CD8-positive, alpha-beta memory T cell (primary cell): ENCODE measurements at places on chromosomes 5 and 9. TPM values are rescaled to one million over a fixed set of nuclear protein-coding genes. Genes with fewer than 3 reads are reported as not detected.

SLC6A19 gene
- total RNA-seq = not detected

CCIN gene
- not detected for total RNA-seq

GRCh38 chr5:68476854-68477253 lies 261.3 kb downstream of the PIK3R1 start:
- H3K27ac ChIP-seq = no peak overlapping the region
- no peak for DNase-seq
- H3K27me3 ChIP-seq = no peaks in the 10 kb centered on the region
- H3K4me1 ChIP-seq = no peaks in the 10 kb centered on the region
- H3K36me3 ChIP-seq = no peaks in the 10 kb centered on the region

CTSV gene
- total RNA-seq = 0.28 TPM

DNA sequence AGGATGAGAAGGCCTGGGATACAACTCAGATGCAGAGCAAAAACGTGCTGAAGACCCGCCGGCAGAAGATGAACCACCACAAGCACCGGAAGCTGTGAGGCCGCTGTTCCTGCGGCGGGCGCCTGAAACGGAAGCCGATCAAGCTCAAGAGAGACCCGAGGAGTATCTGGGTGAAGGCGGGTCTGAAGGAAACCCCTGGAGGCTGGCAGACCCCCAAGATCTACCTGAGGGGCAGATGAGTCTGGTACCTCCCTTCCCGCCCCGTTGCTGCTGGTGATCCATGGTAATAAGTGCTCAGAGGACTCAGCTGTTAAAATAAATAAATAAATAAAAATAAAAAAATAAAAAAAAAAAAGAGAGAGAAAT lies 89.3 kb downstream of the BASP1 start:
- H3K4me3 ChIP-seq = no peak overlapping the region
- H3K27ac ChIP-seq = no peak overlapping the region
- no peaks in the 10 kb centered on the region for H3K27me3 ChIP-seq
- DNase-seq = no peak
- no peaks in the 10 kb centered on the region for H3K4me1 ChIP-seq

DNA sequence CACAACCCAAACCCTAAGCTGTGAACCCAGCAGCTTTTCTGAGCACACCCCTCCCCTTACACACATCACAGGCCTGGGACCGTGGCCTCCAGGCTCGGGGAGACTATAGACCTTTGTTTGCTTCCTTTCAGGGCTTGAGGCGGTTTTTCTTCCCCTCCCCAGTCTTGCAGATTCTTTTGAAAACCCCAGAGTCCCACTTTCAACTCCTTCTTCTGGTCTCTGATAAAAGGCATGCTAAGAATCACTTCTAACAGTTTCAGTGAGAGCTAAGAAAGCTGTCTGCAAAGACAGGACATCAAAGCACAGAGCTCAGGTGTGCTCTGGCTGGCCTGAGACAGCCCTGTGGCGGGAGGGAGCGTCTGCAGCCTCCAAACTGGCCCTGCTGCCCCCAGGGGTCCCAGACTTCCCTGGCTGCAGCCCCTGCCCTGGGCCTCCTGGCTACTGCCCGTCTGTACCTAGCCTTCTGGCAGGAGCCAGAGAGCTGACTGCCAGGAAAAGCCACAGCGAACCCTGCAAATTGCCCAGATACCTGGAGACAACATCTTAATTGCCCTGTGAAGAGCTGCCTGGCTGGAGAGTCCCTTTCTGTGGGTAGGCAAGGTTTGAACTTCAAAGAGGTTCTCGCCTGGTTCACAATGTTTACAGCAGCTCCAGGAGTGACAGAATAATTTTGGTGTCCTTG lies 138.9 kb downstream of the GADD45G start:
- peak overlapping the region; percentile 30 for H3K4me3 ChIP-seq
- peak; percentile 62 for DNase-seq
- peaks cover 61% of the 10 kb centered on the region for H3K4me1 ChIP-seq
- H3K27me3 ChIP-seq = no peaks in the 10 kb centered on the region

NACC2 gene
- 9.1 TPM for total RNA-seq

TMEM141 gene
- total RNA-seq = 50.1 TPM

EGR1 gene
- total RNA-seq = 11.8 TPM

CTXN3 gene
- total RNA-seq = not detected

- H3K36me3 ChIP-seq = no peaks in the 10 kb centered on the region
- H3K4me3 ChIP-seq = no peak overlapping the region
- H3K27me3 ChIP-seq = no peaks in the 10 kb centered on the region
- peaks cover 14% of the 10 kb centered on the region for H3K4me1 ChIP-seq
- no peak for DNase-seq
- no peak overlapping the region for H3K27ac ChIP-seq
These were observed 130.9 kb downstream of the CEMIP2 start for GRCh38 chr9:71637375-71637774.

- no peaks in the 10 kb centered on the region for H3K36me3 ChIP-seq
- DNase-seq = no peak
- H3K27me3 ChIP-seq = no peaks in the 10 kb centered on the region
- H3K4me1 ChIP-seq = no peaks in the 10 kb centered on the region
- no peak overlapping the region for H3K27ac ChIP-seq
These were observed 17.9 kb upstream of the POC5 start for GRCh38 chr5:75734913-75735789.

GRCh38 chr5:14270209-14270702 lies 127.1 kb downstream of the TRIO start:
- H3K36me3 ChIP-seq = no peaks in the 10 kb centered on the region
- no peak overlapping the region for H3K4me3 ChIP-seq
- no peaks in the 10 kb centered on the region for H3K27me3 ChIP-seq
- no peaks in the 10 kb centered on the region for H3K4me1 ChIP-seq
- no peak for DNase-seq

- no peaks in the 10 kb centered on the region for H3K27me3 ChIP-seq
- no peak overlapping the region for H3K4me3 ChIP-seq
- no peak overlapping the region for H3K27ac ChIP-seq
- DNase-seq = no peak
- H3K36me3 ChIP-seq = no peaks in the 10 kb centered on the region
- no peaks in the 10 kb centered on the region for H3K4me1 ChIP-seq
These were observed 2.6 kb upstream of the GABRB2 start for GRCh38 chr5:161549106-161549505.

- no peaks in the 10 kb centered on the region for H3K4me1 ChIP-seq
- peaks cover 12% of the 10 kb centered on the region for H3K36me3 ChIP-seq
- H3K27me3 ChIP-seq = no peaks in the 10 kb centered on the region
- no peak overlapping the region for H3K4me3 ChIP-seq
- no peak for DNase-seq
These were observed 58.0 kb downstream of the GRAMD2B start for GRCh38 chr5:126481243-126481642.

DNA sequence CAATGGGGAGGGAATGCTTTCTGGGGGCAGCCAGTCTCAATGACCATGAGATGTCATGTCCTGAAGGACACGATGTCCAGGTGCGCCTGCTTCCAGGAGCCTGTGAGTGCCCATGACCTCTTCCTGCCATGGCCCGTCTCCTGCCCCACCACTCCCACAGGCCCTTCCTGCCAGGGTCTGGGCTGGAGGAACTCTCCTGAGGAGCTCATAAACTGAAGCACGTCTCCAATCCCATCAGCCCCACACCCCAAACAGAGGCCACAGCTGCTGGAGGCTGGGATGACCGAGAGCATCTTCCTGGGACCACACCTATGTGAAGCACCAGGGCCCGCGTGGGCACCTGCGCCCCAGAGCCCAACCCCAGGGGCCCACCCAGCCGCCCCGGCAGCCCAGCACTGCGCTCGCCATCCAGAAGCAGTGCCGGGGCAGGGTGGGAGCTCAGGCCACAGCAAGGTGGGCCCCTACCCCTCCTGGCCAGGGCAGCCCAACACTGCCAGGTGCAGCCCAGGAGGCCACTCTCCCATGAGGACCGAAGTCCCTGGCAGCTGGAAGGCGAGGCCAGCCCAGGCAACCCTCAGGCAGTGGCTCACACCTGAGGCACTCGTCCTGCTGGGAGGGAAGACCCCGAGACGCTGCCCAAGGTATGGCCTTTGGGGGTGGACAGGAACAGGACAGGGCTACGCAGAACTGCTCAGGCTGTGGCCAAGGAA lies 53.9 kb upstream of the UBAC1 start:
- no peak overlapping the region for H3K27ac ChIP-seq
- H3K4me1 ChIP-seq = no peaks in the 10 kb centered on the region
- no peak for DNase-seq
- no peaks in the 10 kb centered on the region for H3K36me3 ChIP-seq
- H3K27me3 ChIP-seq = no peaks in the 10 kb centered on the region

DNA sequence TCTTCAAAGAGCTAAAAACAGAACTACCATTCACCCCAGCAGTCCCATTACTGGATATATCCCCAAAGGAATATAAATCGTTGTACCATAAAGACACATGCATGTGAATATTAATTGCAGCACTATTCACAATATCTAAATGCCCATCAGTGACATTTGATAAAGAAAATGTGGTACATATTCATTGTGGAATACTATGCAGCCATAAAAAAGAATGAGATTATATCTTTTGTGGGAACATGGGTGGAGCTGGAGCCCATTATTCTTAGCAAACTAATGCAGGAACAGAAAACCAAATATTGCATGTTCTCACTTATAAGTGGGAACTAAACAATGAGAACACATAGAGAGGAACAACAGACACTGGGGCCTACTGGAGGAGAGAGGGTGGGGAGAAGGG lies 38.7 kb downstream of the FCHO2 start:
- H3K27me3 ChIP-seq = peaks cover 4% of the 10 kb centered on the region
- no peaks in the 10 kb centered on the region for H3K4me1 ChIP-seq
- H3K36me3 ChIP-seq = no peaks in the 10 kb centered on the region
- no peak overlapping the region for H3K27ac ChIP-seq
- no peak overlapping the region for H3K4me3 ChIP-seq
- DNase-seq = no peak

- no peaks in the 10 kb centered on the region for H3K27me3 ChIP-seq
- no peaks in the 10 kb centered on the region for H3K4me1 ChIP-seq
- H3K4me3 ChIP-seq = no peak overlapping the region
These were observed 42.9 kb downstream of the FOXI1 start for GRCh38 chr5:170148430-170149205.

DNA sequence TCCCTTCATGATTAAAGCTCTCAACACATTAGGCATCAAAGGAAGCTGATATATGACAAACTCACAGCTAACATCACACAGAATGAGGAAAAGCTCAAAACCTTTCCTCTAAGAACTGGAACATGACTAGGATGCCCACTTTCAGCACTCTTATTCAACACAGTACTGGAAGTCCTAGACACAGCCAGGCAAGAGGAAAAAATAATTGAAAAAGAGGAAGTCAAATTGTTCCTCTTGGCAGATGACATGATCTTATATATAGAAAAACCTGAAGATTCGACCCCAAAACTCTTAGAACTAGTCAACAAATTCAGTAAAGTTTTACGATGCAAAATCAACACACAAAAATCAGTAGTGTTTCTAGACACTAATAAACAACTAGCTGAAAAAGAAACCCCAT lies 144.3 kb upstream of the NREP start:
- no peak overlapping the region for H3K4me3 ChIP-seq
- no peak for DNase-seq
- H3K27ac ChIP-seq = no peak overlapping the region
- H3K27me3 ChIP-seq = no peaks in the 10 kb centered on the region
- no peaks in the 10 kb centered on the region for H3K36me3 ChIP-seq

CCNJL gene
- total RNA-seq = not detected

DNA sequence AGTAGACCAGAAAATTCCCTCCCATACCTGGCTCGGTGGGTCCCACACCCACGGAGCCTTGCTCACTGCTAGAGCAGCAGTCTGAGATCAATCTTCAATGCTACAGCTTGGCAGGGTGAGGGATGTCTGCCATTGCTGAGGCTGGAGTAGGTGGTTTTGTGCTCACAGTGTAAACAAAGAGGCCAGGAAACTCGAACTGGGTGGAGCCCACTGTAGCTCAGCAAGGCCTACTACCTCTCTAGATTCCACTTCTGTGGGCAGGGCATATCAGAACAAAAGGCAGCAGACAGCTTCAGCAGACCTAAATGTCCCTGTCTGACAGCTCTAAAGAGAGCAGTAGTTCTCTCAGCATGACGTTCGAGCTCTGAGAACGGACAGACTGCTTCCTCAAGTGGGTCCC lies 5.6 kb upstream of the GZMA start:
- peak overlapping the region; percentile 9 for H3K4me3 ChIP-seq
- no peaks in the 10 kb centered on the region for H3K27me3 ChIP-seq

DNA sequence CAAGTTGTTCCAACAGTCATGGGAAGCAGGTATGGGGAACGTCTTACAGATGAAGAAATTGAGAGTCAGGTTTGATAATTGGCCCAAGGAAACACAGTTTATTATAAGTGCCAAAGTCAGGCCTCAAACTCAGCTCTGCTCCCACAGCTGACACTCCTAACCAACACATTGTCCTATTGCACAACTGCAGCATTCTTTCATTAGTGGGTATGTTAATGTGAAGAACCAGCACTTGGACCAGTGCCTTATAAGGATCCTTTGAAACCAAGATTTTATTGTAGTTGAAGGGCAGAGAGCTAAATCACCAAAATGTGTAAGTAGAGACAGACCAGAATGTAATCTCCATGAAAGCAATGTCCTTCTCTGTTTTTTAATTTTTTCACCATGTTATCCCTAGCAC lies 56.1 kb downstream of the GRIA1 start:
- H3K27ac ChIP-seq = no peak overlapping the region
- no peaks in the 10 kb centered on the region for H3K36me3 ChIP-seq
- H3K27me3 ChIP-seq = no peaks in the 10 kb centered on the region
